ENCODE measurements at places on chromosomes 7 and 10. TPM values are rescaled to one million over a fixed set of nuclear protein-coding genes. Genes with fewer than 3 reads are reported as not detected.

Gene ATRNL1
- total RNA-seq: 26.3 TPM

- H3K36me3 ChIP-seq: peaks cover 11% of the 10 kb centered on the region
- no peak overlapping the region for H3K27ac ChIP-seq
- DNase-seq: no peak
- peaks cover 4% of the 10 kb centered on the region for H3K4me1 ChIP-seq
These were observed 79.3 kb upstream of the AFAP1L2 start for GRCh38 chr10:114483575-114483974.

DNA sequence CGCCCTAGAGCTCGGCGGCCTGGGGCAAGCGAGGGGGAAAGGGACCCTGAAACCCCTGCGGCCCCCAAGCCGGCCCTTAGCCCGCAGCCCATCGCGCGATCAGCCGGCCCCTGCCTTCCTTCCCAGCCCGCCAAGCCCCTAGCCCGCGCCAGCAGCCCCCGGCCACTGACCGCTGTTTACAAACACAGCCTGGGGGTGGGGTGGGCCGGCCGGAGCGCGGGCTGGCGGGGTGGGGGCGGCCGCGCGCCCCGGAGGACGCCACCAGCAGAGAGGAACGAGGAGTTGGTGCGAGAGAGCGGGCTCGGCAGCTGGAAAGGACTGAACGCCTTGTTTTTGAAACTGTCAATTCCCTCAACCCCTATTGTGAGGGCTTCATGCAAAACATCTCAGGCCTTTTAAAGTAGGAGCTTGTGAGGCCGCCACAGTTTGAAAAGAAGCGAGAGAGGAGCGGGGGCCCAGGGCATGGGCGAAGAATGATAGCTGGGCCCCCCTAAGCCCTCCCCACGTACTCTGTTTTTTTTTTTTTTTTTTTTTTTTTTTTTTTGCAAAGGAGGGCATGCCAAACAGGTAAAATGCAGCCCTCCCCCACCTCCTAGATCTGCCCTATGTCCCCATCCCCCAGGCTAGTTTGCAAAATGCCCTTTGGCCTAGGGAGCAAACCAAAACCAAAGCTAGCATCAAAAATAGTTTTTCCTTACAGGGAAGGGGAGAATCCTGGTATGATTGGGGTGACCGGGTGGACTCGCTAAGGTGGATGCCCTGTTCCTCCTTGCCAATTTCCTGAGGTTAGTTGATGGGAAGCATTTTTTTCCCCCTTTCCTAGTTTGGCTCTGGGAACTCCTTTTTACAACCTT lies 15.0 kb downstream of the SKIDA1 start:
- H3K4me3 ChIP-seq: no peak overlapping the region
- H3K36me3 ChIP-seq: no peaks in the 10 kb centered on the region
- H3K27ac ChIP-seq: no peak overlapping the region

GRCh38 chr7:117349570-117349969 lies 26.7 kb upstream of the WNT2 start:
- no peaks in the 10 kb centered on the region for H3K36me3 ChIP-seq
- H3K4me1 ChIP-seq: 0 out of 2 replicates have a peak, but pooled peaks cover 3% of the 10 kb centered on the region
- H3K27me3 ChIP-seq: no peaks in the 10 kb centered on the region
- no peak for DNase-seq

- no peak overlapping the region for H3K4me3 ChIP-seq
- DNase-seq: no peak
- no peaks in the 10 kb centered on the region for H3K36me3 ChIP-seq
- peaks cover 6% of the 10 kb centered on the region for H3K4me1 ChIP-seq
These were observed 316.6 kb downstream of the PAXIP1 start for GRCh38 chr7:154686305-154686704.

GRCh38 chr10:34008656-34009055 lies 674.2 kb upstream of the NRP1 start:
- no peaks in the 10 kb centered on the region for H3K27me3 ChIP-seq
- no peaks in the 10 kb centered on the region for H3K4me1 ChIP-seq
- H3K27ac ChIP-seq: no peak overlapping the region
- H3K4me3 ChIP-seq: no peak overlapping the region
- no peaks in the 10 kb centered on the region for H3K36me3 ChIP-seq

DNA sequence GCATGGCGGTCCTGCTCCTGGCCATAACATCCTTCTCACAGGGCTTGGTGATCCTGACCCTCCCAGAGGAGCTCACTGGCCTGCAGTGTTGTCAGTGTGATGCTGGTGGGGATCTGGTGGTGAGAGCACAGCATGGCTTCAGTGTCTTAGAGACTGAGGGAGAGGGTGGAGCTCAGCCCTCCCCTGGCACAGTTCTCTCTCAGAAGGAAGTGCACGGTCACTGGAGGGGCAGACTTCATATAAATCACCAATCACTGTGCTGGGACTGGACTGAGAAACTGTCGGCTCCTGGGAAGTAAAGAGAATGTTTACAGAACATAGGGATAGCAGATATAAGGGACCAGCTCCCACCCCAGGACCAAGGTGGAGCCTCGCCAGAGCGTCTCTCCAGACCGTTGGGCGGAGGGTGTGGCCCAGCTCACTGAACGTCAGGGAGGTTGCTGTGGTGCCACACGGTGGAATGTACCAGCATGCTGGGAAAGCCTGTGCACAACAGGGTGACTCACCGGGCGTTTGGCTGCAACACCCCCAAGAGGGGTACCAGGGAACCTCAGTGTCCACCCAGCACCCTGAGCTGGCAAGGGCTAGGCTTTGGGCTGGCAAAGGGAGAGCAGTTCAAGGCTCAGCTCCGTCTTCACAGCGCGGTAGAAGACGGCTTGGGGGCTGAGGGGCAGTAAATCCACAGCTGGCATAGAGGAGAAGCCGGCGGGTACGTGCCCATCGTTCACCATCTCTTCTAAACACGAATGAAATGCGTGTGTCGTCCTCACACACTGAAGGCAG lies 8.8 kb upstream of the GET4 start:
- no peak for DNase-seq
- no peaks in the 10 kb centered on the region for H3K4me1 ChIP-seq
- no peaks in the 10 kb centered on the region for H3K36me3 ChIP-seq
- H3K27ac ChIP-seq: no peak overlapping the region

- H3K27ac ChIP-seq: no peak overlapping the region
- DNase-seq: no peak
- no peaks in the 10 kb centered on the region for H3K4me1 ChIP-seq
- H3K36me3 ChIP-seq: no peaks in the 10 kb centered on the region
- H3K4me3 ChIP-seq: no peak overlapping the region
- H3K27me3 ChIP-seq: no peaks in the 10 kb centered on the region
These were observed 37.1 kb downstream of the STRA8 start for GRCh38 chr7:135270577-135271254.

Gene PPP1R17
- total RNA-seq: not detected

Gene GBX1
- total RNA-seq: 0.95 TPM

GRCh38 chr7:155529845-155530244 lies 16.5 kb downstream of the CNPY1 start:
- DNase-seq: no peak
- H3K27me3 ChIP-seq: peaks cover 37% of the 10 kb centered on the region
- no peak overlapping the region for H3K4me3 ChIP-seq
- H3K36me3 ChIP-seq: no peaks in the 10 kb centered on the region
- no peaks in the 10 kb centered on the region for H3K4me1 ChIP-seq

DNA sequence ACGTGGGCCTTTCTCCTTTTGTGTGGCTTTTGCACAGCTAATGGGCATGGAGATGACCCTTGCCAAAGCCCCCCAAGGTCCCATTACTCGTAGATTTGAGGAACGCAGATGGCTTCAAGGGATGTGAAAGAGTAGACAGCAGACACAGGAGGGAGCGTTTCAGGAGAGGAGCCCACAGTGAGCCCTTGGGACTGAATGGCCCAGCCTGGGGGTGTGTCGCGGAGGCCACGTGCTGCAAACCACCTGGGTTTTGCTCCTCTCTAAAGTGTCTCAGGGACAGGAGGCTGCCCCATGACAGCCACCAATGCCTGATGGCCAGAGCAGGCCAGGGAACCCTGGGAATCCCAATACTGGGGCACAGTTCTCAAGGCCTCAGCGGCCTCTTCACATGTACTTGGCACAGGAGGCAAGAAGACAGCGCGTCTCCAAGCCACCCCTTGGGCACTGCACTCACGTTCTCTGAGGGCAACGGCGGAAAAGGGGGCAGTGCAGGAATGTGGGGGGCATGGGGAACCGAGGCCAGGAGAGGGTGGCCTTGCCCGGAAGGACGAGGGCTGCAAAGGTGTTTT lies 185.2 kb downstream of the WDR37 start:
- H3K36me3 ChIP-seq: no peaks in the 10 kb centered on the region
- H3K4me1 ChIP-seq: no peaks in the 10 kb centered on the region
- H3K27me3 ChIP-seq: no peaks in the 10 kb centered on the region
- no peak for DNase-seq

Data from SJCRH30 (cell line).